Activated T-helper 1 cell treated with anti-CD3 and anti-CD28 coated beads, Interleukin-2, amount 50 U/mL, for 16 hours (primary cell): ENCODE measurements at places on chromosomes 1 and 21.
A peak's percentile ranks its signal among the peaks of the same experiment; 100 is the strongest.

- DNase-seq, result no peak
These were observed 11.2 kb upstream of the RCOR3 start for GRCh38 chr1:211247921-211248320.

- DNase-seq, result no peak
These were observed 16.7 kb downstream of the USP48 start for GRCh38 chr1:21766210-21766609.

DNA sequence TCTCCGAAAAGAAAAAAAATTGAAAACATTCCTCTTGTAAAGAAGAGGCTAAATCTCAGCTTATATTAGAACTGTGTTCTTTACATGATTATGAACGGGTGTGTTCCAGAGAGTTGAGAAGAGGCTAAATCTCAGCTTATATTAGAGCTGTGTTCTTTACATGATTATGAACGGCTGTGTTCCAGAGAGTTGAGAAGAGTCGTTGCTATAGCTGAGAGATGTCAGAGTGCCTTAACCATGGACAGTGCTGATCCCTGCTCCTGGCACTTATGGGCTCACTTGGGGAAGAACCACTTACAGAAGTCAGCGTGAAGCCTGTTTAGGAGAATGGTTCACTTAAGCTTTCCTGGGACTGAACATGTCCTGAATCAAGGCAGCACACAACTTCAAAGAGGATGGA lies 35.0 kb downstream of the SLC35F3 start:
- DNase-seq, result no peak

- no peak for DNase-seq
These were observed 441 bp downstream of the YARS1 start for GRCh38 chr1:32816676-32817158.

DNA sequence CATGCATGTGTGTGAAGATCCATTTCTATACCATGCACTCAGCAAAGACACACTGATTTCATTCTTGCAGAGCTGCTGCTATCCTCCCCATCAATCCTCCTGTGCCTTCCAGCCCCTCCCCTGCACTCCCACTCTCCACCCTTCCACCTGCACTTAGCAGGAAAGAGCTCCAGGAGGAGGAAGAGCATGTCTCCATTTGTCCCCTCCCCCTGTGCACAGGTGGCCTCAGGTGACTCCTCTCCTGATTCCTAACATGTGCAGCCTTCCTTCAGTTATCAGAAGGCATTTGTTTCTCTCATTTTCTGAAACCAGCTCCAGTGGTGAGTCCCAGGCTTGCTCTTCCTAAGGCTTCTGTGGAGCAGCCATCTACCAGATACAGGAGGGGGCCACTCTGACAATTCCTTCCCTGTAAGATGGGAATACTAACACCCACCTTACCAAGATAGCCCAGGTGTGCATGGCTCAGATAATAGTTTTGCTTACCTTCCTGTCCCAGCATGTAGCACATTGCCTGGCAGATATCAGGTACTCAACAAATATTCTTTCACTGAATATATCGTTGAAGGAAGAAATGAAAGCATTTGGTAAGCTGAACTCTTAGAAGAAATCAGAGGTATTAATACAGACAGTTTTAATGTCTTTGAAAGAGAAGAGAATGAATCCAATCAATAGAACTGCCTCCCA lies 21.9 kb upstream of the FAM3B start:
- DNase-seq, result no peak

GRCh38 chr1:101379950-101380349 lies 143.1 kb downstream of the S1PR1 start:
- DNase-seq, result no peak

DNA sequence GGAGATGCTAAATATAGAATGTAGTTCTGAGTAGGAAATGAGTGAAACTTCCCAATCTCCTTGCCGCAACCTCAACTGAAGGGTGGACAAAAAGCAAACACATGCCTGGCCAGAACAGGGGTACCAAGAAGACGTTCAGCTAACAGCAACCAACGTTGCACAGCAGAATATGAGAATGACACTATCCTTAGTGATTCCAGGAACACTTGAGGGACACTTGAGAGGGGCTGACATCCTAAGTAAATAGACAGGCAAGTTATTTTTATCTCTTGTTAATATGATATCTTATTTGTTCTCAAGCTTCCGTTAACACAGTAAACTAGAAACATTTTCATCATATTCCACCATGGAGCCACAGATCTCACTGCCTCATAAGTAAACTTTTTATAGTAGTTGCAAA lies 908 bp downstream of the KRTAP19-1 start:
- DNase-seq, result no peak

DNA sequence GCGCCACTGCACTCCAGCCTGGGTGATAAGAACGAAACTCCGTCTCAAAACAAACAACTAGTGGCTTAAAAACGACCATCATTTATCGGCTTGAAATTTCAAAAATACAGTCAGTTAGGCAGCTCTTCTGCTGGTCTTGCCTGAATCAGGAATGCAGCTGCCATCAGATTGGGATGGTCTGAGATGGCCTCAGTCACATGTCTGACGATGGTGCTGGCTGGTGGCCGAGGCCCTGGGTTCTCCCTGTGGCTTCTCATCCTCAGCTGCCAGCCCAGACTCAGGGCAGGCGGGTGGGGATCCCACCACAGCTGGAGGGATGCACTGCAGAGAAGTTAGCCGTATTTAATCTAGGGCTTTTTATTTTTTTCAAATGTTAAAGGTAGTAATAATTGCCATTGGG lies 31.3 kb downstream of the IL6R start:
- DNase-seq, result no peak

DNA sequence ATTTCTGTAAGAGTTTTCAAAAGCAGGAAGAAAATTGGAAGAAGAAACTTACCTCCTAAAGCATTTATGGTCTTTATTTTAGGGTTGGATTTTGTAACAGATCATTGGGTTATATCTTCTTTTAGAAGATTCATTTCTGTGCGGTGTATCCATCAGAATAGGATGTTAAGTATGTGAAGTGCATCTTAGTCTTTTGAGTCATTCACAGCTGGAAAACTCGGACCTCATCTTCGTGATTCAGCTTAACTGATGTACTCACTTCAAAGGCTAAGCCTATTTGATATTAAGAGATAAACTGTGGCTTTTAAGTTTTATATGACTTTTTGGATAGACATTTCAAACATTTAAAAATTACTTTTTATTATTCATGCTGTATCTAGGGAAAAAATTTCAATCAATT lies 56.3 kb downstream of the GIPC2 start:
- no peak for DNase-seq

- DNase-seq, result no peak
These were observed 194.3 kb downstream of the KCTD3 start for GRCh38 chr1:215761446-215761845.

DNA sequence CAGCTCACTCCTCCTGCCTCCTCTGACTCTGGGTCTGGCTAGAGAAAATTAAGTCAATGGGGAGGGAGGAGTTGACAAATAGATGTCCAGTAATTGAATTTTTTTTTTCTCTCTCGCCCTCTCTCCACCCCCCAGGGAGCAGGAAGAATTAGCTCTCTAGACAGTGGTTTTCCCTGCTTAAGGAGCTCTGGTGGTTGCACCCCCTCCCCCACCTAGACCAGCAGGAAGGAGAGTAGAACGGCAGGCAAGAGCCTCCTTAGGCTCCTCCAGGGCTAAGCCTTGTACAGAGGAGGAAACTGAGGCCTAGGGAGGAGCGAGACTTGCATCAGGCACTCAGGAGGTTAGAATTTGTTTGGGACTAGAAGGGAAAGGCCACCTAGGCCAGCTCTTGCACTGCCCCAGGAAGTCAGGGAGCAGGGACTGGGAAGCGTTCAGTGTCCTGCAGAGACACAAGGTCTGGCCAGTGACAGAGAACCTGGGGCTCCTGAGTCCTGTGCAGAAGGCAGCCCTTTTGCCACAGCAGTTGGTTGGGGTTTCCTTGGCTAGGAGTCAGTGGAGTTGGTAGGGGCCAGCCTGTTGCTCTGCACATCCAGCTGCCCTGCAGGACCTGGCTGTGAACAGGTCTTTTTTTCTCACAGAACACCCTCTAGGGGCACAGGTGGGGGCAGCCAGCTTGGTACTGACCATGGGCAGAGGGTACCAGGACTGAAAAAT lies 49.5 kb upstream of the ACOT11 start:
- DNase-seq, result no peak

- DNase-seq, result no peak
These were observed 30.2 kb downstream of the FAM163A start for GRCh38 chr1:179773264-179773663.

- no peak for DNase-seq
These were observed 43.1 kb downstream of the PDE9A start for GRCh38 chr21:42696501-42697040.

GRCh38 chr1:98405581-98406074 lies 255.9 kb upstream of the SNX7 start:
- no peak for DNase-seq

GRCh38 chr1:66526036-66526435 lies 7.9 kb upstream of the SGIP1 start:
- no peak for DNase-seq

GRCh38 chr1:16235944-16236510 lies 956 bp downstream of the CPLANE2 start:
- DNase-seq, result peak; percentile 23

GRCh38 chr1:58290685-58291372 lies 255.7 kb downstream of the OMA1 start:
- no peak for DNase-seq

DNA sequence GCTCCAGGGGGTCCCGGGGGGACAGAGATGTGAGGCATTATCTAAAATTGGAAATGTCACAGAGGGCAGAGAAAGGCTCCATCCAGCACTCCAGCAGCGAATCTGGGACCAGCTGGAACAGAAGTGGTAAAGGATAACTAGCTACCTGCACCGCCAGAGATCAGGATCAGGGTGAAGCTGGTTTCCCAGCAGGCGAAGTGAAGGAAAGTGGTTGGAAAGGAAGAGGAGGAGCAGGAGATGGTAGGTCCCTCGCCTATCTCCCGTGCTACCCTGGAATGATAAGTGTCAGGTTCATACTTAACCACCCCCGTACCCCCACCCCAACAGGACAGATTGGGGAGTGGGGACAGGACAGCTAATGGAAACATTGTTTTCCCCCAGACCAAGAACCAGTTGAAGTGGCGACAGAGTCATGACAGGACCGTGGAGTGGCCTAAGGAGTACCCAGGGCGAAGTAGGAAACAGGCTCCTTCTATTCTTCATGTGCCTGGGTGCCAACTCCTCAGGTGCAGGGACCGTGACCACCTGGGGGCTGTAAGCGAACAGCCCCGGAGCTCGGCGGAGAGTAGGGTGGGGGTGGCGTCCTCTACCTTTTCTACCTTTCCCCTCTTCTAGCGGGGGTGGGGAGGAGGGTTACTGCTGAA lies 717 bp downstream of the B4GALT3 start:
- no peak for DNase-seq

GRCh38 chr1:234296496-234296895 lies 76.8 kb upstream of the COA6 start:
- no peak for DNase-seq

- no peak for DNase-seq
These were observed 44.6 kb downstream of the COQ8A start for GRCh38 chr1:226984521-226985238.

DNA sequence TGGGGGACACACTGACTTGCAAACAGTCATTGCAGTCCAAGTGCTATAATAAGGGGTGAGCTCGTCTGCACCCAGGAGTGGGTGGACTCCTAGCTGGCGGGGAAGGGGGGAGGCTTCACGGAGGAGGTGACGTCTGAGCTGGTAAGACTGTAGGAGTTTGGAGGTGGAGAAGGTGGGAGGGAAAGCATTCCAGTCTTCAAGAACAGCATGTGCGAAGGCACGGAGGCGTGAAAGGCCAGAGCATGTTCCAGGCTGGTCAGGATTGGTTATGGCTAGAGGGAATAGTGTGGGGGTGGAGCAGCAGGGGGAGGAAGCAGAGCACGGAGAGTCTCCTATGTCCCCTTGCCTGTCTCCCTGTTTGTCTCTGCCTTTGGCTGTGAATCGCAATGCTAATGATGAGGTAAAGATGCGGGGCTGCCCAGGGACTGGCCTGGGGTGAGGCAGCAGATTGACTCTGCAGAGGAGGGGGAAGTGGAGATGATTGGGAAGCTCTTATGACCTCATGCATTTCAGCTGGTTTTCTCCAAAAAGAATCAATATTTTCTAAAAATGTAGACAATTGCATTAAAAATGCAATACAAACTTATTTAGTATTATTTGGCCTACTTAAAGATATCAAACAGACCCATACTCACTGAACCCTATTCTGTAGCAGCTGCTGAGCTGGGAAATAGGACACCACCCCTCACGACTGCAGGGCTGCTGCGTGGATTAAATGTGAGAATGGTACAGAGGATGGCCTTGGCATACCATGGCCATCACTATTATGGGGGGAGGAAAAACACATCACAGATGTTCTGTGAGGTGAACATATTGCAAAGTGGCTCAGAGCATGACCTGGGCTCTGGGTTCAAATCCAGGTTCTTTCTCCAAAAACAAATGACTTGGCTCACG lies 2.6 kb upstream of the ZNF436 start:
- DNase-seq, result no peak

- no peak for DNase-seq
These were observed 294.8 kb downstream of the PCP4 start for GRCh38 chr21:40162075-40162474.

GRCh38 chr1:241215203-241215602 lies 141.8 kb downstream of the RGS7 start:
- DNase-seq, result no peak

- no peak for DNase-seq
These were observed 502 bp downstream of the VANGL2 start for GRCh38 chr1:160400646-160401486.

DNA sequence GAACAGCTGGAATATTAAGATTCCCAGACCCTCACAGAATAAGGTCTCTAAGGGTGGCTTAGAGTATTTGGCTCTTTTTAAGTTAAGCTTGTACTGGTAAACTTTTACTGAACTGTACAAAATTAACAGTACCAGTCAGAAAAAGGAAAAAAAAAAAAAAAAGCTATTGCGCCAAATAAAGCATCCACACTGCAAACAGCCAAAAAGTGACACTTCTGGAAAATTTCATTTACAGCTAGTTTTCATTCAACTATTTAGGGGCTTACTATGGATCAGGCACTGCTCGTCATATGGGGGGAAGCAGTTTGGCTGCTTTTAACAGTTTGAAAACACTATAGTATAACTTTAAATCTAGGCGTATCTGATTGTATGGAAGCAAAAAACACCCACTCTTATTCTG lies 139.6 kb downstream of the EIF4G3 start:
- DNase-seq, result no peak

- DNase-seq, result no peak
These were observed 45.6 kb downstream of the ZNF281 start for GRCh38 chr1:200364091-200364759.

DNA sequence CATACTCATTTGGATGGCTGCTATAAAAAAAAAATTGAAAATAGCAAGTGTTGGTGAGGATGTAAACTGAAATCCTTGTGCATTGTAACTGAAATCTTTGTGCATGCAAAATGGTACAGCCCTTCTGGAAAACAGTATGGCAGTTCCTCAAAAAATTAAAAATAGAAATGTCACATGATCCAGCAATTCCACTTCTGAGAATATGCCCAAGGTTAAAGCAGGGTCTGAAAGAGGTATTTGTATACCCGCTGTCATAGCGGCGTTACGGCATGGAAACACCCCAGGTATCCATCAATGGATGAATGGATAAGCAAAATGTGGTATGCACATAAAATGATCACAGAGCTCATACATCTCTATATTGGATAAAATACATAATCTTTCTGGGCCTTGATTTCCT lies 116.7 kb downstream of the RUSC1 start:
- DNase-seq, result no peak

GRCh38 chr1:206609229-206609991 lies 2.9 kb downstream of the EIF2D start:
- DNase-seq, result no peak

GRCh38 chr1:233289676-233290075 lies 5.8 kb downstream of the PCNX2 start:
- DNase-seq, result no peak
